ENCODE measurements at places on chromosomes 4 and X. TPM values are rescaled to one million over a fixed set of nuclear protein-coding genes. Genes with fewer than 3 reads are reported as not detected.

DNA sequence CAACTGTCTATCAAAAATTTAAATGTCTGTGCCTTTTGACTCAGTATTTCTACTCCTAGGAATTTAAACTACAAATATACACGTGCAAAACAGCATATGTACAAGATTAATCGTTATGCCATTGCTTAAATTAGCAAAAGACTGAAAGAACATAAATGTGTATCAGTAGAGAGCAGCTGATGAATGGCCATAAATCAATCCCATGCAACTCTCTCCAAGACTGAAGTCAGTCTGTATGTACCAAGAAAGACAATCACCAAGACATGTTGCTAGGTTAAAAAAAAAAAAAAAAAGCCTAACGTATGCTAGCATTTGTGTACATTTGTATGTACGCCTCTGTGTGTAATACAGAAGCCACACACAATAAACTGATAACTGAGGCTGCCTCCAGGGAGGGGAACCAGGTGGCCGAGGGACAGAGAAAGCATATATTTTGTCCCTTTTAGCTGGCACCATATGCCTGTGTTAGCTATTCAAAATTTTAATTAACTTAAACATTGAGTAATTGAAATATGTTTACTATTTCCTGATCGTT lies 130.7 kb downstream of the SH3KBP1 start:
- DNase-seq: peak; percentile 22
- H3K27me3 ChIP-seq: peaks cover 1% of the 10 kb centered on the region
- H3K27ac ChIP-seq: peak overlapping the region; percentile 91
- H3K4me3 ChIP-seq: peak overlapping the region; percentile 55
- no peaks in the 10 kb centered on the region for H3K36me3 ChIP-seq

DNA sequence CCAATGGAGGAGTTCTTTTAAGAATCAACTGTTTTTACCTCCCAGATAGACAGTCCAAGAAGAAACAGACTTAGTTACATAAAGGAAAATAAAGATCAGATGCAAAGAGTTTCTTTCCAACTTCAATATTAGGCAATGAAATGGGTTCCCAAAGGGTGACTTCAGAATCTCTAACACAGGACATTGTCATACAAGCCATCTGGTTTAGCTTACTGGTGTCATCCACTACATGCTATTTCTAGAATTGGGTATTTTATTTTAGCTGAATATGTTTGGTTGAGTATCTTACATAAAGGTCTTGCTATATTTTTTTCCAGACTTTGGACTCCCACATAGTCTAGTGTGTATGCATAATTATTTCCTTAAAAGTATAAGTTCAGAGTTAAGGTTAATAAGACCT lies 162.1 kb upstream of the SLC7A11 start:
- H3K27me3 ChIP-seq: no peaks in the 10 kb centered on the region
- no peak overlapping the region for H3K4me3 ChIP-seq
- no peaks in the 10 kb centered on the region for H3K36me3 ChIP-seq
- peaks cover 13% of the 10 kb centered on the region for H3K4me1 ChIP-seq
- H3K27ac ChIP-seq: no peak overlapping the region

DNA sequence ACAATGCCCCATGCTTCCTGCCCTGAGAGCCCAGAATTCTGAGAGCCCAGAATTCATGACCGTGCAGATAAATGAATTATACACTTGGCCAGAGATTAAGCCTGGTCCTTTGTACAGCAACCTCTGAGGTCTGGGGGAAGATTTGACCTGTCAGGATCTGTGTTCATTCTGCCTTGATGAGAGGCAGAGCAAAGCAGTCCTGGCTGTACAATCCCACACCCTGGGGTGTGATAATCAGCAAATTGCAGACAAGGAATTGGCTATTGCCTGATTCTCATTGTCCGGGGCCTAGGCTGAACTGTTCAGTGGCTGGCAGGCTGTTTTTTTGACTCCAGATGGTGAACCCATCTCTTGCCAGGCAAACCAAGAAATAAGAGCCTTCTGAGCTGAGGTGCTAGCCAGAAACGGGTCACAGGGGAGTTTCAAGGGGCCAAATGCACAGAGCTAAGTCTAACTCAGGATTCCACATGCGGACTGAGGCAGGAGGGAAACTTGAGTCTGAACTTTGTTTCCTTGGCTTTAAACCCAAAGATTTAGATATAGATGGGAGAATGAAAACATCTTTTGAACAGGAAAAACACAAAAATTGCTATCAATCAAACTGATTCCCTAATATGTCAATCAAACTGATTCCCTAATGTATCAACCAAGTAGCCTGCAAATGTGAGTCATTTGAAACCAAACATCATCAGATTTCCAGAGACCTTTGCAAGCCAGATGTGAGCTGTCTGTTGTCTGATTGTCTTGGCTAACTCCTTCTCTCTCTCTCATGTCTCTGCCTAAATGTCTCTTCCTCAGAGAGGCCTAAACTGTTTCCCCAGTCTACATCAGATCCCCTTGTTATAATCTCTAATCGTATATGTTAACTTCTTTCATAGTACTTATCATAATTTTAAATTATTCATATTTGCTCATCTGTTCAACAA lies 159.3 kb downstream of the ATG4A start:
- no peaks in the 10 kb centered on the region for H3K4me1 ChIP-seq
- DNase-seq: no peak
- H3K27me3 ChIP-seq: no peaks in the 10 kb centered on the region

Gene GAGE12J
- not detected for total RNA-seq

DNA sequence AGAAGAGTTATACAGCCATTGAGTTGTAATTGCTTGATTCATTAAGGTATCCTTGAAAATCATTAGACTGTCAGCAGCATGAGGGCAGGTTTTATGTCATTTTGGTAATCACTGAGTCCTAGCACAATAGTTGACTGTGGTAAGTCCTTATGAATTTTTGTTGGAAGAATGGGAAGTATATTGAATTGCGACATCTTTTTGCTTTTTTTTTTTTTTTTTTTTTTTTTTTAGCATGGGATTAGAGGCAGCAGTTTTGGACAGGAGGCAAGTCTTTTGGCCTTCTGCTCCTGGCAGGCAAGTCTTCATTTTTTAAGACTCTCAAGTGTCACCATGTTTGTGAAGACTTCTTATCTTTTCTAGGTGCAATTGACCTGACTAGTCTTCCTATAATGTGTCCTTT lies 29.7 kb downstream of the PRRG1 start:
- H3K4me3 ChIP-seq: no peak overlapping the region
- no peak overlapping the region for H3K27ac ChIP-seq
- no peaks in the 10 kb centered on the region for H3K4me1 ChIP-seq
- H3K36me3 ChIP-seq: no peaks in the 10 kb centered on the region
- H3K27me3 ChIP-seq: no peaks in the 10 kb centered on the region
- no peak for DNase-seq

- peaks cover 29% of the 10 kb centered on the region for H3K4me1 ChIP-seq
- H3K27me3 ChIP-seq: peaks cover 21% of the 10 kb centered on the region
- H3K36me3 ChIP-seq: no peaks in the 10 kb centered on the region
- peak overlapping the region; percentile 82 for H3K27ac ChIP-seq
- peak overlapping the region; percentile 89 for H3K4me3 ChIP-seq
Measured at GRCh38 chrX:47217121-47217851, 1.2 kb upstream of the CDK16 start.

GRCh38 chrX:1430451-1430850 lies 22.3 kb downstream of the ASMTL start:
- peaks cover 8% of the 10 kb centered on the region for H3K36me3 ChIP-seq
- DNase-seq: no peak
- H3K4me1 ChIP-seq: no peaks in the 10 kb centered on the region
- H3K27me3 ChIP-seq: peaks cover 9% of the 10 kb centered on the region
- no peak overlapping the region for H3K27ac ChIP-seq

GRCh38 chrX:11881485-11882170 lies 123.6 kb downstream of the MSL3 start:
- peaks cover 4% of the 10 kb centered on the region for H3K4me1 ChIP-seq
- no peak overlapping the region for H3K27ac ChIP-seq
- no peaks in the 10 kb centered on the region for H3K36me3 ChIP-seq
- no peak for DNase-seq
- no peak overlapping the region for H3K4me3 ChIP-seq

- no peak overlapping the region for H3K4me3 ChIP-seq
- H3K36me3 ChIP-seq: no peaks in the 10 kb centered on the region
- no peaks in the 10 kb centered on the region for H3K27me3 ChIP-seq
- H3K4me1 ChIP-seq: peaks cover 16% of the 10 kb centered on the region
Measured at GRCh38 chr4:189032606-189033338, 893.5 kb downstream of the TRIML1 start.

Gene CENPVL2
- total RNA-seq: not detected

Gene TRO
- 236 TPM for total RNA-seq

DNA sequence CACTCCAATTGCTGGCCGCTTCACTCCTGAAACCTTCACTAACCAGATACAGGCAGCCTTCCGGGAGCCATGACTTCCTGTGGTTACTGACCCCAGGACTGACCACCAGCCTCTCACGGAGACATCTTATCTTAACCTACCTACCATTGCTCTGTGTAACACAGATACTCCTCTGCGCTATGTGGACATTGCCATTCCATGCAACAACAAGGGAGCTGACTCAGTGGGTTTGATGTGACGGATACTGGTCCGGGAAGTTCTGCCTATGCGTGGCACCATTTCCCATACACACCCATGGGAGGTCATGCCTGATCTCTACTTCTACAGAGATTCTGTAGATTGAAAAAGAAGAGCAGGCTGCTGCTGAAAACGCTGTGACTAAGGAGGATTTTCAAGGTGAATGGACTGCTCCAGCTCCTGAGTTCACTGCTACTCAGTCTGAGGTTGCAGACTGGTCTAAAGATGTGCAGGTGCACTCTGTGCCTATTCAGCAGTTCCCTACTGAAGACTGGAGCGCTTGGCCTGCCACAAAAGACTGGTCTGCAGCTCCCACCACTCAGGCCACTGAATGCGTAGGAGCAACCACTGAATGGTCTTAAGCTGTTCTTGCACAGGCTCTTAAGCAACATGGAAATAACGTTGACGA lies 35.8 kb upstream of the PRDM8 start:
- no peak overlapping the region for H3K4me3 ChIP-seq
- DNase-seq: no peak
- peaks cover 5% of the 10 kb centered on the region for H3K36me3 ChIP-seq

Measured in glutamatergic neuron (in vitro differentiated cells).